ENCODE measurements at places on chromosomes 4 and X.

- DNase-seq: no peak
Observed at GRCh38 chr4:137558951-137559350, 26.7 kb upstream of the PCDH18 start.

DNA sequence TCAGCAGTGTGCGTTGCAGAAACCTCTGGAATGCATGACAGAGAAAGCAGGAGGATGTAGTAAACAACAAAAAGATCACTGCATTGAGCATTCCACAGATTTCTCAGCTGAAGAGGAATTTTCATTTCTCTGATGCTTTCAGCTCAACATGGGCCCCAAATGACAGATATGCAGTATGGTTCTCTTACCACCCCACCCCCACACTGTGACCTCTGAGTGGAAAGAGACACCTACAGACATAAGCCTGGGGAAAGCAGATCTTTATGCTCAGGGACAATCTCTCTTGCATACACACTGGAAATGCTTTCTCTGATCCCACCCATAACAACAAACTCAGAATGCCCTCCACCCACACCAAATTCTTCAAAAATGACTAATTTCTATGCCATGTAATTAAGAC lies 983.7 kb upstream of the LCORL start:
- DNase-seq: no peak

- DNase-seq: no peak
Observed at GRCh38 chr4:142312391-142312790, 533.7 kb downstream of the INPP4B start.

DNA sequence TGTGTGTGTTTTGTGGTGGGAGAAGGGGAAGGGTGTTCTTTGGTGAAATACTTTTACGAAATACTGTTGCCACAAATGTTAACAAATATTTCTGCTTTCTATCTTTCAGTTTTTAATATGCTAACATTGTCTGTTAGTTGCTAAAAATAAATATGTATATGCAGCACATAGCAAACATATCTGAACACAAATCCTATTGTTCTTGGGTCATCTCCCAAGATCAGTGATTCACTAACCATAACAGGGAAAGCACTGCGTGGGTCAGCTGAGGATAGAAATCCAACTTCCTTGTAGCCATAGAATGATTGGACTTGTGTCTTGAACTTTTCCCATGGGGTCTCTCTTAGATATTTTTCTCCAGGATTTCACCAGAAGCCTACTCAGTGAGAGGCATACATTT lies 250.3 kb upstream of the FAM47A start:
- DNase-seq: no peak

GRCh38 chrX:97639526-97639925 lies 755.8 kb downstream of the RPA4 start:
- no peak for DNase-seq

- DNase-seq: no peak
Observed at GRCh38 chr4:16035843-16036242, 48.0 kb downstream of the PROM1 start.

GRCh38 chrX:41960142-41960541 lies 36.8 kb upstream of the CASK start:
- DNase-seq: no peak

GRCh38 chrX:40383360-40383759 lies 197.4 kb upstream of the ATP6AP2 start:
- no peak for DNase-seq

GRCh38 chrX:30831082-30831481 lies 58.0 kb downstream of the TAB3 start:
- no peak for DNase-seq

DNA sequence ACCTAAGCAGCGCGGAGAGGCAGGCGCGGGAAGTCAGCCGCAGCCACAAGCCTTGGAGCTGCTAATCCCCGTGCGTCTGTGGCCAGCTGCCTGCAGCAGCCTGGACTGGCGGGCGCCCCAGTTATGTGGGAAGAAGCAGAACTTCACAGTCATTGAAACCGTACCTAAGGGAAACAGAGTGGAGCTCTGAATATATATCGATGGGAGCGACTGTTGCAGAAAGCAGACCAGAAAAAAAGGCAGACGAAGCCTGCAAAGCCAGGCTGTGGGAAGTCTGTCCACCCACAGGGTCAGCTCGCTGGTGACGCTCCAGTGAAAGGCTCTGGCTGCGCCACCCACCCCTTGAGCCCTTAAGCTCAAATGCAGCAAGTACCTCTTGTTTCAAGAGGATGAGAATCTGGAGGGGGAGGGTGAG lies 24.7 kb downstream of the KCNE5 start:
- no peak for DNase-seq

DNA sequence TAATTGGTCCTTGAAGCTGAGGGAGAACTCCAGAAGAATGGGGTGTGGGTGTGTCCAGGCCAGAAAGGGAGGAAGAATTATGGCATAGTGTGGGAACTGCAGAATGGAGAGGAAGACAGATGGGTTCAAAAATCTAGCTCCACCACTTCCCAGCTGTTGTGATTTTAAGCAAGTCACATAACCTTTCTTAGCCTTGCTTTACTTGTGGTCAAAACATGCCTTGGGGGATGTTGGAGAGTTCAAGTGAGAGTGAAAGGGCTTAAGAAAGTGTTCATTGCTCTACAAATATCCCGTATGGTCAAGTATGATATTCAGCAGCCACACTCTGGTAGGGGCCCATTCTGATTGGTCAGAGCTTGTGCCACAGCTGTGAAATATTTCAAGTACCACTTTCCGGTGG lies 15.0 kb upstream of the STARD8 start:
- DNase-seq: no peak

DNA sequence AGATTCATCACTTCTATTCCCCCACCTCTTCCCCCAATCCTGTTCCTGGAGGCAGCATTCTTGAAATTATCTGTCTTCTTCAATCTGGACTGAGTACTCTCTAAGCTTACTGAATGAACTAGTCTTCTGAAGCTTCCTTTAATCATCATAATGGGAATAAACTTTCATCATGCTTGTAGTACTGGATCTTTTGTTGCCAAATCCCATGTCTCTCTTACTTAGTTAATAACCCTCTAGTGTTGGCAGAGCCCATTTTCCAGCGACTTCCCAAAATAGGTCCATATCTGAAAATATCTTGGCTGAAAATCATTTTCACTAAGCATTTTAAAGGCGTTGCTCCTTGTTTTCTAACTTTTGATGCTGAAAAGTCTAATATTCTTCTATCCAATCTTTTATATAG lies 39.6 kb downstream of the RPS6KA3 start:
- no peak for DNase-seq

- DNase-seq: no peak
Observed at GRCh38 chr4:6768539-6768905, 14.0 kb upstream of the KIAA0232 start.

DNA sequence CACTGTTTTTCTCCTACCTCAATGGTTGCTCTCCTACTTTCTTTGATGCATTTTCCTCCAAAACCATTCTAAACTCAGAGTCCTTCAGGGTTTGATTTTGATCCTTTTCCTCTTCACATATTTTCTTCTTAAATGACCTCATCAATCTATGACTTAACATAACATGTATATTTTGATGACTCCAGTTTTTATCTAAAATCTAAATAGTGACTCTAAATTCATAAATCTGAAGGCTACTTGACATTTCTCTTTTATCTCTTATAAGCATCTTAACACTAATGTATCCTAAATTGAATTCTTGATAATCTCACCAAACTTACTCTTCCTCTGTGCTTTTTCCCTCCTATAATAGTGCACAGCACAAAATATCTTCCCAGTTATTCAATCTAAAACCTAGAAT lies 4.7 kb upstream of the ARHGEF38 start:
- DNase-seq: no peak

- no peak for DNase-seq
Observed at GRCh38 chr4:7973545-7973981, 33.9 kb upstream of the AFAP1 start.

- no peak for DNase-seq
Observed at GRCh38 chr4:81350040-81350439, 121.7 kb downstream of the RASGEF1B start.

DNA sequence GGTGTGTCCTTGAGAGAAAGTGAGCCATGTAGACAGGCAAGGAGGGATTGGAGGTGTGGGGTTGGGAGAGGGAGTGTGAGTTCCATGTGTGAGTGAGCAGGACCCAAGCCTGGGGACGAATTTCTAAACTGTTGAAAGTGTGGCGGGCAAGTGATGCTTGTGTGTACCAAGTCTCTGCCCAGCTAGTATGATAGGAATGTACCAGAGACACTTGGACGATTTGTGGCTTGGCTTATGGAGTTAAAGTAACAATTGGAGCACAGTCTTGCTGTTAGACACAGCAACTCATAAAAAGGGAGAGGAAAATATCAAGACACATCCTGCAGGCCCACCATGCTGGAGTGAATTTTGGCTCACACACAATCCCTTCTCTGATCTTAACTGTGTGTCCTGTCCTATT lies 8.5 kb downstream of the PTTG2 start:
- no peak for DNase-seq

DNA sequence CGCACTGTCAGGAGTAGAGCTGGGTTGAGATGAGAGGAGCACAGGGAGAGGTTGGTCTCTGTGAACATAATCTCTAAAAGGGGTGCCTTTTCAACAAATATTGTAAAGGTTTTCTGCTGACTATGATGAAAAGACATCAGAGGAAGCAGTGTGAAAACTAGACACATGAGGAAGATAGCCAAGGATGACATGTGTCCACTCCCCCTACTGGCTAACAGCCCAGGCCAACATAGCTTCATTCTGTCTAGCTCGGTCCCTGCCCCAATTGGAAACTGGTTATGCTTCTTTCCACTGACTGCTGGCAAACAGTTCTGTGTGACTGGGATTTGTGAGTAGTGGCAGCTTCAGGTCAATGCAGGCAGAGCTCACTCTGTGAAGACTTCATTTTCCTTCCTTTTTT lies 115.4 kb upstream of the ESX1 start:
- DNase-seq: no peak

All from activated CD4-positive, alpha-beta T cell treated with anti-CD3 and anti-CD28 coated beads for 1 hour (primary cell).